ENCODE measurements at places on chromosomes 4 and X. TPM values are rescaled to one million over a fixed set of nuclear protein-coding genes. Genes with fewer than 3 reads are reported as not detected.

DNA sequence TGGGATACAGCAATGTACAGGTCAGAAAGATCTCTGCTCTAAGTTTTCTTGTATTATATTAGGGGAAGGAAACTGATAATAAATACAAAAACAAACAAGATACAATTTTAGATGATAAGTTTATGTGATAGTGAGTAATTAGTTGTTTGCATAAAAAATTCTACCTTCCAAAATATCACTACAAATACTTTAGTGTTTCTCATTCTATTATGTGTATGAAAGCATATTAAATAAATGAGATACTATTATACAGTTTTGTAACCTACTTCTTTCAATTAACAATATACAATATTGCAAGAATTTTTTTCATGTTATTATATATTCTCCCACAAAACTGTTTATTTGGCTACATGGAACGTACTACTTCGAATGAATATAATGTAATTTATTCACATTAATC lies 4.2 kb upstream of the FGF2 start:
- no peak for DNase-seq

DNA sequence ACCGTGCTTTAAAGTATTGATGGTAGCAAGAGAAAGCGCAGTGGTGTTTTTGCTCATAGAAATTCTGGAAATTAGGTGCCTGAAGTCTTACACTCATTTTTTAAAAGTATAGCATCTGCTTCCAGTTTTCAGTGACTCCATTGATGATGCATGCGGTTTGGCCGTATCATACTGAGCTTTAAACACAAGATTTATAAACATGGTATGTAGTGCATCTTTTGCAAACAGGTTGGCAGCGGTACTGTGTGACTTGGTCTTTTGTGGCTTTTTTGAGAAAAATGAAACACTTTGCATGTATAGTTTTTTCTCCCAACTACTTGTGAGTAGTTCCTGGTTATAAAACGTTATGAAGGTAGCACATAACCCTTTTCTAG lies 2.0 kb downstream of the DDX3X start:
- DNase-seq: no peak

DNA sequence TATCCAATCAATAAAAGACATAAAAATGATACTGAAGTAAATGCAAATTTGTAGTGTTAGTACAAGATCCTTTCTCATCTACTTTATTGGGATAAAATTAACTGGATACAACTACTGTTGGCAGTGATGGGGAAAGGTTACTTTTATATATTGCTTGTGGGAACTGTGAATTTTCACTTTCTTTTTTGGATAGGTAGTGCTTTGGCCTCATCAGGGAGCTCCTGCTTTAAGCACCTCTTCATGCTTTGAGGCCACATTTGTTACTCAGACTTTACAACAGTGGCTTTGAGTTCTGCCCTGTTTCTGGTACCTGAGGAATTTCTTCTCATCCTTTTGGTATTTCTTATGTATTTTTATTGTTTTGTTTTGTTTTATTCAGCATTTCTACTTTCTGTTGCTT lies 316.8 kb upstream of the ZCCHC13 start:
- no peak for DNase-seq

- DNase-seq: peak; percentile 42
Measured at GRCh38 chrX:123088331-123088730, 95.7 kb upstream of the GRIA3 start.

DNA sequence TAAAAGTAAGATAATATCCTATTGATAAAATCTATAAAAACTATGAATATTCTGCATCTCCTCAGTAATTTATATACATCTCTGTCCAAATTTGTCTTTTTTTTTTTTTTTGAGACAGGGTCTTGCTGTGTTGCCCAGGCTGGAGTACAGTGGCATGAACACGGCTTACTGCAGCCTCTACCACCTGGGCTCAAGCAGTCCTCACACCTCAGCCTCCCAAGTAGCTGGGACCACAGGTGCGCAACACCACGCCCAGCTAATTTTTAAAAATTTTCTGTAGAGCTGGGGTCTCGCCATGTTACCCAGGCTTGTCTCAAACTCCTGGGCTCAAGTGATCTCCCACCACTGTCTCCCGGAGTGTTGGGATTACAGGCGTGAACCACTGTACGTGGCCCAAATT lies 12.3 kb upstream of the SEC24D start:
- no peak for DNase-seq

DNA sequence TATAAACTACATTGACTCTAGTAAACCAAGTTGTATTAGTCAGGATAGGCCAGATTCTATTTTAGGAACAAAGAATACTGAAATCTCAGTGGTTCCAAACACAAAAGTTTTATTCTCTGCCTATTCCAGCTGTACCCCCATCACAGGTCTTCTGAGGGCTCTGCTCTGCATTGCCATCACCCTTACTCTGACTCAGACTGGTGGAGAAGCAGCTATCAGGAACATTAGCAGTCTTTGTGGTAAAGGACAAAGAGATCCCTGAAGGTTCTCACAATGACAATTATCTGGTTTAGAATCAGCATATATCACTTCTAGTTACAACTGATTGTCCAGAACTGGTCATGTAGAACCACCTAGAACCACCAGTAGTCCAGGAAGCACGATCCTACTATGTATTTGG lies 251.1 kb downstream of the GLUD2 start:
- DNase-seq: no peak

DNA sequence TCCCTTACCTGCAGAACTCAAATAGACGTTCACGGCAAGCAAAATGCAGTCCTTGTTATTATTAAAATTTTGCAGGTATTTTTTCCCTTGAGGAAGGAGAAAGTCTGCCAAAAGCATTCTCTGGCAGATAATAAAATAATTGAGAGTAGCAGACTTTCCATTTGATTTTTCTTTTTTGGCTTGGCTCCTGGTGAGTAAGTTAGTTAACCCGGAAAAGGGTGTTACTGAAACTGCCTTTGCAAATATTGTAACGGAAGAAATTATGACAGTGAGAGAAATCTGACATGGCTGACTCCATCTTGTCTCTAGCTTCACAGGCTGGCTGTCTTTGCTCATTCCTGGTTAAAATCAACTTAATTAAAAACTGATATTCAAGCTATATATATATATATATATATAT lies 100.5 kb downstream of the GPR143 start:
- DNase-seq: no peak

DNA sequence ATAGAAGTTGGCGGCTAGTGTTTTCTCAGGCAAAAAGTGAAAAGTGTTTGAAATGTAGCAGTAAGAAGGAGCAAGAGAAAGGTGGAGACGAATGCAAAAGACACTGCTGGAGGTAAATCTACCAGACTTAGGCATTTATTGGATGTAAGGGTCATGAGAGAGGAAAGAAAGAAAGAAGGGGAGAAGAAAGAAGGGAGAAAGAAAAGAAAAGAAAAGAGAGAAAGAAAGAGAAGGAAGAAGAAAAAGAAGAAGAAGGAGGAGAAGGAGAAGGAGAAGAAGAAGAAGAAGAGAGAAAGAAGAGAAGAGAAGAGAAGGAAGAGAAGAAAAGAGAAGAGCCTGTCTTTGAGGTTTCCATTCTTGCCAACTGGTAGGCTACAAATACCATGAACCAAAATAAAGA lies 31.2 kb downstream of the OPHN1 start:
- no peak for DNase-seq

DNA sequence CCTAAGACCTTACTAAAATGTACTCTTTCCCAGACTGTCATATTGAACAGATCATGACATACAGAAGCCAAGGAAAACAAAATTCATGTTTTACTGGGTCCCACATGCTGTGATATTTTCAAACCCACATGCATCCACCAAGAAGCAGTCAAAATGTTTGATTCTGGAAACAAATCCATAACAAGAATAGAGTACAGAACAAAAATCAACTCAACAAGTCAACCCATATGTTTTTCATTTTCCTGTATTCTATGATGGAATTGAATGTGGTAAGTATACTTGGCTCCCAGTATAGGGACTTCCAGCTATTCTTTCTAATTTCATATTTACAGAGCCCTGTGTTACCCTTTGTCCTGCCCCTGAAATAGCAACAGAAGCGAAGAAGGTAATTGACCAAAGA lies 106.8 kb downstream of the COL25A1 start:
- DNase-seq: no peak

- no peak for DNase-seq
Measured at GRCh38 chr4:99161373-99162099, 17.4 kb upstream of the ADH4 start.

GRCh38 chrX:86930419-86930818 lies 587.2 kb upstream of the KLHL4 start:
- no peak for DNase-seq

DNA sequence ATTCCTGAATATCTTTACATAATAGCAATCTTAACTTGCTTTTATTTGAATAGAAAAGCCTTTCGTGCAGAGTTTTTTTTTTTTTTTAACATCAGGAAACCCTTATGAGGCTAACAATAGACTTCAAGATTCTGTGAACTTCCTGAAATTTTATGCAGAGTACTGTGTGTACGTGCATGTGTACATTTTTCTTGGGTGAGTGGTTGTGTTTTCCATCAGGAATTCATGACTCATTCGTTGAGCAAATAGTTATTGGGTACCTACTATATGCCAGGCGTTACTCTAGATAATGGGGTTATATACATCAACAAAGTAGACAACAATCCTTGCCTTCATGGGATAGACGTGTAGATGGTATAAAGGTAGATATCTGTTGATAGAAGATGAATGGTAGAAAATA lies 59.1 kb downstream of the MRPL1 start:
- DNase-seq: peak; percentile 87

DNA sequence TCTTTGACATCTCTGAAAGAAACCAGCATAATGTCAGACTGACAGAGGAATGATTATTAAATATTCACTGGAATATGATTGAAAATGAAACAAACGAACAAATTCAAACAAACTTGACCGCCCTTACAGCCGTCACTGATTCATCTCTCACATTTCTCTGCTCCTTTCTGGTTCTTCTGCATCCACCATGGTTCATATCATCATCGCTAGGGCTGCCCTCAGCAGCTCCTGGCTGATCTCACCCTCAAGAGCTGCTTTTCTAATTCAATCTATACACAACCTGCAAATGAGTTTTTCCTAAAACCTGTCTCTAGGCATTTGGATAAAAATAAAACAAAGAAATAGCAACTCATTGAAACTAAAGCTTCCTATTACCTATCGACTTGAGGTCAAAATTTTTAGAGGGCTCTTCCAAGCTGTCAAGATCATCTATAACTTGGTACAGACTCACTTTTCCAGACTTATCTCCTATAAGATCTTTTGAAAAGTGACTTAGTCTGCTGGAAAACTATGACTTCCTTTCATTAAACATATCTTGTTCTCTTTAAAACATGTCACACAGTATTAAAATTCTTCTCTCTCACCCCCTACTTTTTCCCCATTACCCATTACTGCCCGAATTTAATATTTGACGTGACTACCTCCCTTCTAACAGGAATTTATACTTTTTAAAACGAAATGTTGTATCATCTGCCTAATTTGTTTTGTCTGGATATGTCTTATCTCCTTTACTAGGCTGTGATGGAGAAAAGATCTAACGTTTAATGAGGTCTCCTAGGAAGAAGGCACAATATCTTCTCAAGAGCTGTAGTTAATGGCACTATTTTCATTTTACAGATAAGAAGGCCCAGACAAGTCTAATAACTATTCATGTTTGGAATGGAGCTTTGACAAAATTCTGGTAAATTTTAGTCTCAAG lies 71.0 kb upstream of the UNC5C start:
- DNase-seq: no peak

DNA sequence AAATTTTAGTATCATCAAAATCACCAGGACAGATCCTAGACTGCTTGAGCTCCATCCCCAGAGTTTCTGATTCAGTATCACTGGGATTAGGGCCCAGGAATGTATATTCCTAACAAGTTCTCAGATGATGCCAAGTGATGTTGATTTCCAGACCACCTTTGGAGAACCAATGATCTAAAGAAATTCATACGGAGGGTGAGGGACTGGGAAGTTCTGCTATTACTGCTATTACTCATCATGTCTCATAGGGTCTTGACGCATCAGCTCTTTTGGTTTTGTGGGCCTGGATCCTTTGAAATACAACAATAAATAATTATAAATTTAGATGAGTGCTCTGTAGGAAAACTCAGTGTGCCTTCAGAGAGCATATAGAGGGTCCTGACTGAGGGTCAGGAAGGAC lies 59.8 kb upstream of the LGI2 start:
- no peak for DNase-seq

GRCh38 chrX:107731831-107732502 lies 43.6 kb downstream of the TSC22D3 start:
- peak; percentile 92 for DNase-seq

DNA sequence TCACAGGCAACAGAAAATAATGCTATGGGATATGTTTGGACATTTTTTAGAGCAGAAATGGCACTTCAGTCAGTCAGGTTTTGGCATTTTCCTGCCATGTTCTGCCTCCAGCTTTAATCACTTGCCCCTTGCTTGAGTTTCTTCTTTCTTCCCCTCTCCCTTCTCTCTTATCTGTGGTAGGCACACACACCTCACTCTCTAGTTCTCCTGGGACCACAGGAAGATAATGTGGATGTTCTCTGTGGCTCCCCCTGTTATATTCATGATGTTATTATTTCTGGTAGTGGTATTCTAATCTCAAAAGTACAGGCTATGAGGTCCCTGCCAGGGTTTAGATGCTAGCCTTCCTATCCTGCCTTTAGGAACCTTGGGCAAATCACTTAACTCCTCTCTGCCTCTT lies 5.2 kb downstream of the HADH start:
- no peak for DNase-seq

DNA sequence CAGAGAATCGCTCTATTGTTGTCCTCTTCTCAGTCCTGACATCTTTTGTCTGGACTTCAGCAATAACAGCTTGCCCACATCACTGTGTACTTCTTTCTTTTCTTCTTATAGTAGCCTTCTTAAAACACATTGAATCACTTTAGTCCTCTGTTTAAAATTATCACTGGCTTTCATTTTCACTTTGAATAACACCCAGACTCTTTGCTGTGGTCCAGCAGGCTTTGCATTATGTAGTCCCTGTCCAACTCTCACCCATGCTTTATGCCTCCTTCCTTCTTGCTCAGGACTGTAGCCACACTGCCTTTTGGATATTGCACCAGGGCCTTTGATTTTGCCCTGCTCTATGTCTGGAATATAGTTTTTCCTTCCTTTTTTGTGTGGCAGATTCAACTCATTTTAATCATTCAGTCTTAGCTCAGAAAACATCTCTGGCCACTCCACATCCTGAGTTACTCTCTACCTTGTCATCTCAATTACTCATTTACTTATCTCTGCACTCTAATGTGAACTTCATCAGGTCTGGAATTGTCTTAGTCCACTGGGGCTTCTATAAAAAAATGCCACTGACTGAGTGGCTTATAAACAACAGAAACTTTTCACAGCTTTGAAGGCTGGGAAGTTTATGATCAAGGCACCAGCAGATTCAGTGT lies 168.2 kb downstream of the C4orf33 start:
- no peak for DNase-seq

GRCh38 chrX:149491812-149492211 lies 13.3 kb downstream of the IDS start:
- no peak for DNase-seq

GRCh38 chrX:136910565-136911035 lies 30.1 kb upstream of the RBMX start:
- peak; percentile 0 for DNase-seq

ARHGAP6 gene
- total RNA-seq: not detected

HERC5 gene
- 0.54 TPM for total RNA-seq

MAP7D2 gene
- total RNA-seq: 0.19 TPM

DMP1 gene
- total RNA-seq: not detected

TEX13B gene
- total RNA-seq: not detected

F8A3 gene
- 2.8 TPM for total RNA-seq

RTL5 gene
- total RNA-seq: not detected

FBXW7 gene
- total RNA-seq: 35.8 TPM

PNMA3 gene
- not detected for total RNA-seq

HSFX2 gene
- not detected for total RNA-seq
